T-cell (primary cell): ENCODE measurements at places on chromosomes 4 and X.

DNA sequence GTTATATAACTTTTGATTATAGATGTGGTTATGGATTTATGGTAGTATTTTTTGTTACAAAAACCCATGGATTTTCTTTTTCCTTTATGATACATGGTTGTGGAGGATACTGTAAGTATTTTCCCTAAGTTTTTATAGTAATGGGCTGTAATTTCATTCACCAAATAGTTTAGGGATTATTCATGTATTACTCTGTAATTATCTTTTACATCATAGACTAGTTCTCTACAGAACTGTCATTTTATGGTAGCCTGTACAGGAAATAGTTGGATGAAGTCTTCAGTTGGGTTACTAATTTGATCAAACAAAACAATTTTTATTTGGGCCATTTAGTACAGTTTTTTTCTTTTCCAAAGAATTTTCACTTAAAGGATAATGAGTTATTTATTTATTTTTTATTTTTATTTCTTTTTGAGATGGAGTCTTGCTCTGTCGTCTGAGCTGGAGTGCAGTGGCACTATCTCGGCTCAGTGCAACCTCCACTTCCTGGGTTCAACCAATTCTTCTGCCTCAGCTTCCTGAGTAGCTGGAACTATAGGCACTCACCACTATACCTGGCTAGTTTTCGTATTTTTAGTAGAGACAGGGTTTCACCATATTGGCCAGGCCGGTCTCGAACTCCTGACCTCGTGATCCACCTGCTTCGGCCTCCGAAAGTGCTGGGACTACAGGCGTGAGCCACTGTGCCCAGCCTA, 42.1 kb downstream of the RBPJ start:
- H3K4me1 ChIP-seq: peaks cover 5% of the 10 kb centered on the region
- H3K4me3 ChIP-seq: no peak overlapping the region
- no peak for DNase-seq
- H3K27ac ChIP-seq: no peak overlapping the region

GRCh38 chr4:132001542-132001941, 1147.6 kb upstream of the PCDH10 start:
- no peak for DNase-seq
- H3K4me3 ChIP-seq: no peak overlapping the region
- H3K36me3 ChIP-seq: no peaks in the 10 kb centered on the region
- no peaks in the 10 kb centered on the region for H3K27me3 ChIP-seq
- H3K27ac ChIP-seq: no peak overlapping the region

GRCh38 chrX:152817078-152817764, 13.3 kb downstream of the CETN2 start:
- H3K4me1 ChIP-seq: no peaks in the 10 kb centered on the region
- no peak overlapping the region for H3K27ac ChIP-seq
- H3K27me3 ChIP-seq: no peaks in the 10 kb centered on the region
- no peaks in the 10 kb centered on the region for H3K36me3 ChIP-seq
- no peak for DNase-seq

GRCh38 chr4:185728893-185729292, 83.1 kb downstream of the SORBS2 start:
- no peaks in the 10 kb centered on the region for H3K36me3 ChIP-seq
- no peaks in the 10 kb centered on the region for H3K4me1 ChIP-seq
- H3K27ac ChIP-seq: no peak overlapping the region
- H3K4me3 ChIP-seq: no peak overlapping the region
- no peaks in the 10 kb centered on the region for H3K27me3 ChIP-seq
- no peak for DNase-seq

- DNase-seq: no peak
- H3K27ac ChIP-seq: no peak overlapping the region
- H3K4me1 ChIP-seq: no peaks in the 10 kb centered on the region
- no peaks in the 10 kb centered on the region for H3K36me3 ChIP-seq
- H3K4me3 ChIP-seq: no peak overlapping the region
- H3K27me3 ChIP-seq: no peaks in the 10 kb centered on the region
Observed at GRCh38 chrX:54482839-54483593, 13.0 kb downstream of the FGD1 start.

- H3K4me1 ChIP-seq: peaks cover 4% of the 10 kb centered on the region
- no peaks in the 10 kb centered on the region for H3K36me3 ChIP-seq
- no peak for DNase-seq
- H3K4me3 ChIP-seq: no peak overlapping the region
- H3K27ac ChIP-seq: peak overlapping the region; percentile 80
- no peaks in the 10 kb centered on the region for H3K27me3 ChIP-seq
Observed at GRCh38 chrX:39771089-39771488, 326.7 kb downstream of the BCOR start.

DNA sequence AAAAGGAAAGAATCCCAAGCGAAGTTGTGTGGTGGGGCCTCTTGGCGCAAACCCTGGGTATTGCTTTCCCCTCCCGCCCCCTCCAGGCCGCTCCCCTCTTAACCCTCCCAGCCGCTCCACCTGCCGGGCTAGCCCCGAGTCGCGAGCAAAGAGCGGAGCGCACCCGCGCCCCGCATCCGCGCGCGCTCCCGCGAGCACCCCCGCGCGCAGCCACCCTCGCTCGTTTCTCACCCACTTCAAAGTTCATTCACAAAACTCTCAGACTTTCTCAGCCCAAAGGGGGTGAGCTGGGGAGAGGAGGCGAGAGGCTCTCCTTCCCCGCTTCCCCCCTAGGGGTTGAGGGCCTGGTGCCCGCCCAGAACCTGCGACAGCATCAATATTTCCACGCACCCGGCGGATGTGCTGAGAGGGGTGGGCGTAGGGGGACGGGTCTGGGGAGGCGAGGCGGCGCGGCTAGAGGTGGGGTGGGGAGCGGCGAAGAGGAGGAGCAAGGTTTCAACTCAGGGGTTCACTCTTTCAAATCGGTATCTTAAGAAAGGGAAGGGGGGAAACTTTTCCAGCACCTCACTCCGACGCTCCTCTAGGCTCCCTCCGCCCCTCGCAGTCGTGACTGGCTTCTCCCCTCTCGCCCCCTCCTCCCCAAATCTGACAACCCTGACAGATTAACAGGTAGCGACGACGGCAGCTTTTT, 1.8 kb downstream of the MAML3 start:
- H3K4me1 ChIP-seq: peaks cover 44% of the 10 kb centered on the region
- peak overlapping the region; percentile 83 for H3K4me3 ChIP-seq
- H3K27ac ChIP-seq: peak overlapping the region; percentile 31
- H3K27me3 ChIP-seq: no peaks in the 10 kb centered on the region
- DNase-seq: peak; percentile 78

GRCh38 chr4:19329631-19330030, 922.1 kb upstream of the SLIT2 start:
- no peaks in the 10 kb centered on the region for H3K4me1 ChIP-seq
- DNase-seq: no peak
- no peak overlapping the region for H3K4me3 ChIP-seq
- H3K27ac ChIP-seq: no peak overlapping the region
- no peaks in the 10 kb centered on the region for H3K27me3 ChIP-seq

DNA sequence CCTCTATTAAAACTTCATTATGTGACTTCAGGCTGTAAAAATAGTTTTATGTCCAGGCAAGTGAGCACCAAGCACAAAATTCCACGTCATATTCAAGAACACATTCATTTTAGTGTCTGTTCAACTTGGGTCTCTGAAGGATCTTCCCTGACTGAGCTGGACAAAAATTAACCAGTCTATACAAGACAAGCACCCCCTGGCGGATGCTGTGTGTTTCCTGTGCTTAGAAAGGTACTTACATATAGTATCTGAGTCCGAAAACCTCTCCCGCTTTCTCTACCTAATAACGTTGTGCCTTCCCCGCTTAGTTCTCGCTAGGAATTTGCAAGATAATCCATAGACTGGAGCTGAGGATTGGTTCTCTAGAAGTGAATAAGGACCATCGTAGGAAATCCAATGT, 2214.5 kb upstream of the TENM3 start:
- H3K4me3 ChIP-seq: no peak overlapping the region
- no peaks in the 10 kb centered on the region for H3K36me3 ChIP-seq
- H3K27ac ChIP-seq: no peak overlapping the region
- H3K4me1 ChIP-seq: no peaks in the 10 kb centered on the region
- no peaks in the 10 kb centered on the region for H3K27me3 ChIP-seq

- no peak for DNase-seq
- peaks cover 7% of the 10 kb centered on the region for H3K4me1 ChIP-seq
- H3K27ac ChIP-seq: no peak overlapping the region
- H3K4me3 ChIP-seq: no peak overlapping the region
Observed at GRCh38 chr4:26916195-26916594, 55.6 kb downstream of the STIM2 start.
